CD8-positive, alpha-beta memory T cell (primary cell): ENCODE measurements at places on chromosomes 2 and 18.

DNA sequence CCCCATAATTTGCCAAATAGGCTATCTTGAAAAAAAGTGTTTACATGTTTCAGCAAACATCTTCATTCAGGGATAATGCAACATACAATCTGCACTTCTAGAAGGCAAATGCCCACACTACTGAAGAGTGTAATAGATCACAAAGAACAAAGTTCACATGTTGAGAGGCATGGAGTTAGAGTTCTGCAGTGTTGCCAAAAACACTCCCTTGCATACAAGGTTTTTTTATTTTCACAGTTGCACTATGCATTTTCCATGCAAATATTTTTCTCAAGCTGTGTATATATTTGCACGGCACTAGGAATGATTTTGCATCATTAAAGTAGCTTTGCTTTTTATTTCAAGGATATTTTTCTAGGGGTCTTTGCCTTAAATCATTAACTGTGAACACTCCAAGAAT lies 409.9 kb downstream of the THSD7B start:
- DNase-seq, result no peak

DNA sequence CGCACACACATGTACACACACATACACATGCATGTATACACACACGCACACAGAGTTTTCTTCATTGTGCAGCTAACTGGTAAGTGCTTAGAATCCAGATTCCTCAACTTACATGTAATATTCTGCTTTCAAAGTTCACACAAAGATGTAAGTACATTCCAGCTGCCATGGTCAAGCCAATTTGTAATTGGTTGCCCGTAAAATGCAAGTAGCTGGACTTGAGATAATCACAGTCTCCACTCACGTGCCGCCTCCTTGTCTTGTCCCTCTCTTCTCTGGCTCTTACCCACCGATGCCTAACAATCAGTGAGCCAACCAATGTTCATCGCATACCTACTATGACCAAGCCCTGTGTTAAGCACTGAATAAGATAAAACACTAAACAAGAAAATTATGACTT lies 77.8 kb downstream of the SOCS6 start:
- DNase-seq, result no peak

GRCh38 chr2:119700866-119701265 lies 21.9 kb downstream of the TMEM177 start:
- DNase-seq, result no peak

DNA sequence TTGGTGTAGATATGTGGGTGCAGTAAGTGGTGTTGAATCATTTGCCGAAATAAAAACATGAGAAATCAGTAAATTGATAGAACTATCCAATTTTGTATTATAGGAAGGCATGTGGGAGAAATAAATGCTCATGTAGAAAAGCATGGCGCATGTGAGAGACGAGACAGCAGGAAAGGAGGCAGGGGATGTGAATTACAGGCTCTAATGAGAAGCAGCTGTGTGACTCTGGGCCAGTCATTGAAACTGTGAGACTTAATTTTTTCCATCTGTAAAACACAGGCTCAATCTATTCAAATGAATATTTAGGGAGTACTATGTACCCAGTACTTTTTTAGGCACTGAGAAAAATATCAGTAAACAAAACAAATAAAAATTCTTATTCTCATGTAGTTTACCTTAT lies 42.6 kb upstream of the MAP3K20 start:
- no peak for DNase-seq

DNA sequence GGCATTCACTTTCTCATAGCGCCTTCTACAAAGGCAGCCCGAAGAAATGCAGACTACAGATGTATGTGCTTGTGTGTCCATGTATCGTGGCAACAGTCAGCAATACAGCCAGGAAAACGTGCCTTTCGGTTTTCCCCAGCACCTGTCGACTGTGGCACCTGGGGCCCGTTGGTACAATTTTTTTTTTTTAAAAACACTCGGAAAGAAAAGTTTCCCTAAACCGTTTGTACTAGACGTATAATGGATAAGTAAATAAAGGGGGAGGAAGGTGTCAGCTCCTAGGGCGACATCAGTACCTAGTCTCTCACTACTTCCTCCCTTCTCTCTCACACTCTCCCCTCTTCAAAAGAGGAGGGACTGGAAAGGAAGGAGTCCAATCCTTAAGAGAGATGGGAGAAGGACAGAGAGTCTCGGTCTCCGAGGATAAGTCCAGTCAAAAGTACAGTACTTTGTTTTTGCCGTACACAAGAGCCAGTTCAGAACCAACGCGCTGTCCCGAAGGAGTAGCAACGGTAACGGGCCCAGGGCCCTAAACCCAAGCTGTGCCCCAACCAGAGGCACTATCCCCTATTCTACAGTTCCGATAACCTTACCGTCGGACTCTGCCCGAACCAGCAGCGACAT lies 759 bp downstream of the PPP4R3B start:
- peak; percentile 53 for DNase-seq

GRCh38 chr2:68715353-68716041 lies 19.1 kb upstream of the ARHGAP25 start:
- DNase-seq, result peak; percentile 52
